ENCODE measurements at places on chromosomes 11 and 22.

DNA sequence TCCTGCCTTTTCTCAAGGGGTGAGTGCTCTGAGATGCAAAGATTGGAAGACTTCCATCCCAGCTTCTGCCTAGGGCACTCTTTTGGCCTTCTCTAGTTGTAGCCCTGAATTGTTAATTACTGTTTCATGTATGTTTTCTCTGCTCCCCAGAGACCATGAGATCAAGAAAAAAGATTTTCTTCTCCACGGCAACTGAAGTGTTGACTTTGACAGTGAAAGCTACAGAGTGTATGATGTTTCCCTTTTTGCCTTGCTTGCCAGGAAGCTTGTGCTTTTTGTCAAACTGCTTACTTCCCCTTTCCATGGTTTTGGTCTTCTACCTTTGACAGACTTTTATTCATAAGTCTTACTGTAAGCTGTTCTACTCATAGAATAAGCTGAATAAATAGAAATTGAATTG, 23.3 kb upstream of the EIF3D start:
- no peak for DNase-seq

- DNase-seq: no peak
Observed at GRCh38 chr11:119180729-119181676, 4.3 kb upstream of the NHERF4 start.

GRCh38 chr22:50178471-50178864, 7.2 kb upstream of the TRABD start:
- no peak for DNase-seq

DNA sequence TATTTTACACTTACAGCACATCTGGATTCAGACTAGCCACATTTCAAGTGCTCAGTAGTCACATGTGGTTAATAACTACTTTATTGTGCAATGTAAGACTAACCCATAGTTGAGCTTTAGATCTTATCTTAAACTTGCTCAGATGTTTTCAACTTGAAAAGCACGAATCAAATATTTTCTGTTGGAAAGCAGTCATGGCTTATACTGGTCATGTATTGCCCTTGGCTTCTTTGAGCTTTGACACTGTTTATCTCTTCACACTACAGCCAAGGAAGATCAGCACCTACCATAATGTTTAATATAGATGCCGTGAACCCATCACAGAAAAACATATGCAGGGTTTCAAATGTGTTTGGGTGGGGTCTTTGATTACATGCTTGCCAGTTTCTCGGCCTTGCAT, 4.4 kb downstream of the RBX1 start:
- no peak for DNase-seq

GRCh38 chr22:26483439-26484359, at the start of the genes HPS4 and SRRD:
HPS4 (minus strand) TSS chr22:26483783; CDS start chr22:26481762, 2,021 bp downstream.
SRRD (plus strand) TSS chr22:26483877; CDS start chr22:26483891, 14 bp downstream.
- peak; percentile 87 for DNase-seq

- DNase-seq: no peak
Observed at GRCh38 chr22:26894362-26894761, 237.0 kb downstream of the MIAT start.

- no peak for DNase-seq
Observed at GRCh38 chr11:126417091-126417862, 61.8 kb downstream of the ST3GAL4 start.

- DNase-seq: no peak
Observed at GRCh38 chr11:72235351-72236057, 8.5 kb downstream of the PHOX2A start.

- DNase-seq: no peak
Observed at GRCh38 chr22:39546889-39547586, 14.5 kb upstream of the RPS19BP1 start.

DNA sequence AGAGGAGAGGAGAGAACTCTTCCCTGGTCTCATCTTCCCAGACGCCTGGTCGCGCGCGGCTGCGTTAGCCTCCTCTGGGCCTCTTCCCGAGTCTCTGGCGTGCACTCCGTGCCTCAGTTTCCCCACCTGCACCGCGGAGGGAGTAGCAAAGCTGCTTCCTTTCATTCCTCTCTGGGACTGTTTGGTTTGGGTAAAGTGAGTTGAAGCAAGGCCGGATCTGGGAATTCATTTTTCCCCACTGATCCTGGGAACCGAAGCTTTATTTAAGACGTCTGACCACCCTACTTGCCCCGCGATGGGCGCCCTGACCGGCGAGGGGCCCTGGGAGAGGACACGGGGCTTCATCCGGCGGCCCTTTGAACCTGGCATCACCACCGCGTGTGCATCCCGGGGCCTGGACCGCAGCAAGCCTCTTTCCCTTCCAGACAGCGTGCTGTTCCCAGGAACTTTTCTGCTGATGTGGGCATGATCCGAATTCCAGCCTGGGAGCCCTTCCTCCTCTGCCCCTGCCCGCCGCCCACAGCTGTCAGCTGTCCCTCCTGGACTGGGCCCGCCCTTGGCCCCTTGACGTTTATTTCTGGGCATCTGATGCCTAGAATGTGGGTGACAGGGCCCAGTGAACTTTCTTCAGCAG, 758 bp downstream of the LDLRAD3 start:
- DNase-seq: no peak

DNA sequence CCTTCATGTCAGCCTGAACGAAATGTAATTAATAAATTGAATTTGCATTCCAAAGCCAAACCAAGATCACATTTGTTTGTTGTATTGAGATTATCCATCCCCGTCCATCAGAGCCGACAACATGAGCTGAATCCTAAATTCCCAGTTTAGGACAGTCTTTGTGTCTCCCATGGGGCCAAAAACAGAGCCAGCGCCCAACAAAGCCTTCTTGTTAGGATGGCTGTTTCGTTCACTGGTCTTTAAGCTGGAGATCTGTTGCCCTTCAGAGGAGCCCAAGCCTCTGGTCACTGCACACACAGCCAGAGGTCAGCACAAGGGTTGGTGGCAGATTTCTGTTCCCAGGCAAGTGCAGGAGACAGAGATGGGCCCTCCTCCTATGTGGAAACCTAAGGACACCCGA, 25.8 kb downstream of the DSCAML1 start:
- DNase-seq: no peak

- DNase-seq: no peak
Observed at GRCh38 chr11:114525682-114526081, 34.0 kb downstream of the NXPE1 start.

- DNase-seq: no peak
Observed at GRCh38 chr11:34706709-34707461, 86.0 kb downstream of the EHF start.

GRCh38 chr11:88555829-88556202, 218.3 kb upstream of the CTSC start:
- no peak for DNase-seq

DNA sequence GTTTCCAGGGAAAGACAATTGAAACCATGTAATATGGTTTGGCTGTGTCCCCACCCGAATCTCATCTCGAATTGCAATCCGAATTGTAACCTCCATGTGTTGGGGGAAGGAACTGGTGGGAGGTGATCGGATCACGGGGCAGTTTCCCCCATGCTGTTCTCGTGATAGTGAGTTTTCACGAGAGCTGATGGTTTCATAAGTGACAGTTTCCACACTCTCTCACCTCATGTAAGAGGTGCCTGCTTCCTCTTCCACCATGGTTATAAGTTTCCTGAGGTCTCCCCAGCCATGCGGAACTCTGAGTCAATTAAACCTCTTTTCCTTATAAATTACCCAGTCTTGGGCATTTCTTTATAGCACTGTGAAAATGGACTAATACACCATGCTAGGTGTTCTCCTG, 148.3 kb upstream of the CADM1 start:
- DNase-seq: no peak

DNA sequence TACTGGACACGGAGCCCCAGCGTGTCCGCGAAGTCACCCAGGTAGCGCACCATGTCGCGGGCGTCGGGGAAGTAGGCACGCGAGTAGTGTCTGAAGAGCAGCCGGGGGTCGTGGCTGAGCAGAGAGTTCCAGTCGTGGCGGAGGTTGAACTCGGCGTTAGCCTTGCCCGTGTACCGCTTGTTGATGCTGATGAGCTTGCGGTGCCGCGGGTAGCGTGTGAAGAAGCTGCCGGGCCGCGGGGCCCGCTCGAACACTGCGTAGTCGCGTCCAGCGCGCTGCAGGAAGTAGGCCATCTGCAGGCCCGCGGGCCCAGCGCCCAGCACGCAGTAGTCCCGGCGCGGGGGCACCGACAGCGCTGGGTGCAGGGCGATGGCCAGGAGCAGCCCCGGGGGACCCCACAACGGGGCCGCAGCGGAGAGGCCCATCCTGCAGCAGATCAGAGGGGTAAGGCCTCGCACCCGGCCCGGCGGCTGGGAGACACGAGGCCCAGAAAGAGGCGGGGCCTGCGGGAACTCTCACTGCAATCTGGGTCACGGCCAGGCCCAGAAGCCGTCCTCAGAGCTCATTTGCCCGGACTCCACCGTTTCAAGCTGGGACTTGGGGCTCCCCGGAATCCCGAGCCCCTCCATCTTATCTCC, 723 bp downstream of the FOXRED2 start:
- DNase-seq: peak; percentile 72

GRCh38 chr11:117219455-117219854, 12.4 kb downstream of the PCSK7 start:
- DNase-seq: peak; percentile 55

- no peak for DNase-seq
Observed at GRCh38 chr22:46823654-46824053, 61.2 kb downstream of the TBC1D22A start.

DNA sequence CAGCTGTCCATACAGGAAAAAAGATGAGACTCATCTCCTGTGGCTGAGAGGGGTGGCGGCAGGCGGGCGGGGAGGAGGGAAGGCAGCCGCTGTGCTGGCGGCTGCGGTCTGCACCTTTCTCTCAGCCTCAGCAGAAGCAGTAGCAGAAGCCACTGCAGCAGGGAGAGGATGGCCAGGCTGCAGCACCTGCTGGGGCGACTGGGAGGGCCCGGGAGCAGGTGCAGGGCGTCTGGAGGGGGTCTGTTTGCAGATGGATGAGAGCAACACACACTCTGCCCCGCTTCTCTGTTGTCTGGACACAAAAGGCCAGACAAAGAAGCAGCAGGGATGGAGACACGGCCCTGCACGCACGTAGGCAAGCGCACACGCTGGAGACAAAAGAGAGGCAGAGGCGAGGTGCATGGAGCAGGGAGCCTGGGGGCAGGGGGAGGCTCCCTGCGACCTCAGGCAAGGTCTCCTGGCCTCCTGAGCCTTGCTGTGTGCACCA, 9.3 kb upstream of the MIAT start:
- DNase-seq: no peak

- DNase-seq: no peak
Observed at GRCh38 chr22:47695176-47695575, 932.7 kb downstream of the TBC1D22A start.

GRCh38 chr22:44834065-44834464, 81.7 kb downstream of the ARHGAP8 start:
- no peak for DNase-seq

DNA sequence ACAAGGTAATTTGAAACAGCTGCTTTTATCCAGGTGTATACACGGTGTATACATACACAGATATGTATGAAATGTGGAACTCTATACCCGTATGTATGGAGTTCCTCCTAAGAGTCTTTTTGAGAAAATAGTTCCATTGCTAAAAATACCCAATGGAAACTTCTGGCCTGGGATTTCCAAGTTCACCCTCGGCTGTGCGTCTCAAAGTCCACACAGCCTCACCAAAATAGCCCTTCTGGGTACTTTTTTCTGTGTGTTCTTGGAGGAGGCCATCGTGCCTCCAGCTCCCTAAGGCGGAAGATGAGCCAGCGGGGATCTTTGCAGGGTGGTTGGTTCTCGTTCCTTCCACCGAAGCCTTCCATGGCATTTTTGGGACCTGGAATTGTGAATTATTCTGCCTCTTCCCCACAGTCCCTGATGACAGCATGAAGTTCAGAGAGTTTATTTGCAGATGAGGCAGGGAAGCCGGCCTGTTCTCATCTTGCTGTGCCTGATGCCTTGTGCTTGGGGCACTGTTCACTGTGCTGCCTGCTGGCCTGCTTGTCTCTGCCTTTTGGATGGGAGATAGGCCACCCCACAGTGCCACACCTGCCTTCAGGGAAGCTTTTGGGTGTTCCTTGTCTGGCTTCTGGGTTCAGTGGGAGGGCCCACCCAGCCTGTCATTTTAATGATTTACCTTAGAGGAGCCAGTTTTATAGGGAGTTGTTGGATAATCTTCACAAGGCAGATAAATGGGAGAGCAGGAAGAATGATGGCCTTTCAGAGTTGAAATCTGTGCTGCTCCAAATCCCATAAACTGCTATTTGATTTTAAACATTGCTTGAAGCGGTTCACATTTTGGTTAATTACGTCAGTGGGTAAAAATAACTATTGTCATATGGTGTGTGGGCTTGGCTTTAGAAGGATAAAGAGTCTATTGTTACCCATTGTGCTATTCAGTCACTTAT, 112.7 kb upstream of the OR4B1 start:
- no peak for DNase-seq

- no peak for DNase-seq
Observed at GRCh38 chr11:10942620-10943019, 84.8 kb upstream of the ZBED5 start.

- peak; percentile 74 for DNase-seq
Observed at GRCh38 chr11:107017433-107018218, 650 bp downstream of the GUCY1A2 start.

DNA sequence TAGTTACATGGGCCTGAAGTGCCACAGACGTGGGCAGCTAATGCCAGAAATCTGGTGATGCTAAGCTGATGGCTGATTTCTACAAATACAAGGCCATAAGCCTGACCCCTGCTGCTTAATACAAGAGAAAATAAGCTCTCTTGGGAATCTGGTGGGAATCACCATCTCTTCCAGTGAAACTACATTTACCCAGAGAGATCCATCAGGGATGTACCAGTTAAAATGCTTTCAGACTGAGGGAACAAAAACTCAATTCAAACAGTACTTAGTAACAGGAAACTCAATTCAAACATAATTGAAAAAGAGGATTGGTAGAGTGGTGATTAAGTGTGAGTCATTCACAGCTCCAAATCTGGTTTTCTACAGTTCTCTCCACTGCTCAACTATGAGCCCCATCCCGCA, 1.7 kb upstream of the CAVIN3 start:
- DNase-seq: no peak

- no peak for DNase-seq
Observed at GRCh38 chr11:72552399-72552910, 118.1 kb upstream of the CLPB start.

- DNase-seq: no peak
Observed at GRCh38 chr11:19646308-19646707, 66.3 kb upstream of the NAV2 start.

DNA sequence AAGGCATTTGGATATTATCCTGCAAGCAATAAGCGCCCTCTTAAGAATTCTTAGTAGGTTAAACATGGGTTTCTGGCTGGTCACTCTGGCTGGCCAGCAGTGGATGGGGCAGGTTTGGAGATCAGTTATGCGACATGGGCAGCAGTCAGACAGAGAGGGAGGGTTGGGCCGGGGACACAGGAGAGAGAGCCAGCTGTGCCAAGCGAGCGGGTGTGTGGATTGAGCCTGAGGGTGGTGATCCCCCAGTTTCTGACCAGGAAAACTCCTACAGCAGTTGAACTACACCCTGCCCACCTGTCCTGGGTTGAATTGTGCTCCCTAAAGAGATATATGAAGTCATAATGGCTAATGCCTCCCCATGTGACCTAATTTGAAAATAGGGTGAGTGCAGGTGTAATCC, 671.2 kb downstream of the TBC1D22A start:
- DNase-seq: no peak

DNA sequence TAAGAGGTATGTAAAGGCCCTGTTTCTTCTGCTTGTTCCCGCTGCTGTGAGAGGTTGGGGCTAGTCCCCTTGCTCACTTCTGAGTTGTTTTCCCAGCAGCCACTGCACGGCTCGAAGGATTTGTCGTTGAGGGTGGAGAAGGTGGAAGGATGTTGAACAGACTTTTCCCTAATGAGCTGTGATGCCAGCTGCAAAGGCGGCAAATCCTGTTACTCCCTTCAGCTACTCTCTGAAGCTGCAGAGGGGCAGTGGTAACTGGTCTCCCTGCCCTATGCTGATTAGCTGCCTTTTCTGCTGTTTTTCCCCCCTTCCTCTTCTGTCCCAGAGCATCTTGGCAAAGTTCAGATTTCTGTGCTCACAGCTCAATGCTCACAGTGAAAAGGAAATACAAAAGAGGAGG, 90.4 kb upstream of the SLC25A18 start:
- no peak for DNase-seq

Data from right cardiac atrium (tissue), 5 donors.